ENCODE measurements at places on chromosomes 3 and 15.

DNA sequence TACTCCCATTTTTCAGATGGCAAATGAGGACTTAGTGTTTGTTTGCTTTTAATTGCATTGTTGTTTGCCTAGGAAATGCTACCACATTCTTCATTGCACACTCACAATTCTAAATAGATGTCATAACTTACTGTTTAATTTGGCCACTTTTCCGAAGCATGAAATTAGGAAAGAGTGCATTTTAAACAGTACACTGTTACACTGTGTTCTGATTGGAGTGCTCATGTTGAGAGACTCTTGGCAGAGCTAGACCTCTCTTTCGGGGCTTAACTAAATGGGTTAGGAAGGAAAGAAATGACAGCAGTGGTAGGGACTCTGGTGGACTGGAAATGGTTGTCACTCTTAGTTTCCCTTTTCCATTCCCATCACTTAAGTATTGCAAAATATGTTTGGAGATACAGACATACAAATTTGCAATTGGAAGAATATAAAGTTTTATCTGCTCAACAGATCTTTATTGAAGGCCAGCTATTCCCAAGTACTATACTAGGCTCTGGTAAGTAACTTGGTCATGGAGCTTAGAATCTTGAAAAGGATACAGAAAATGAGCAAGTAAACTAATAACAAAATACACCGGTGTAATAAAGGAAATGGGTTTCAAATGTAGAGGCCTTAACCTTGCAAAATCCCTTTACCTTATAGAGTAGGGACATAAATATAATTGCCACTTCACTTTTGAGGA lies 90.2 kb downstream of the DCUN1D1 start:
- ATAC-seq: no peak

- no peak for ATAC-seq
Measured at GRCh38 chr3:46497556-46498265, at the start of gene RTP3. TSS of gene RTP3 (plus strand) at chr3:46497976. CDS start at chr3:46498063, 87 bp downstream.

DNA sequence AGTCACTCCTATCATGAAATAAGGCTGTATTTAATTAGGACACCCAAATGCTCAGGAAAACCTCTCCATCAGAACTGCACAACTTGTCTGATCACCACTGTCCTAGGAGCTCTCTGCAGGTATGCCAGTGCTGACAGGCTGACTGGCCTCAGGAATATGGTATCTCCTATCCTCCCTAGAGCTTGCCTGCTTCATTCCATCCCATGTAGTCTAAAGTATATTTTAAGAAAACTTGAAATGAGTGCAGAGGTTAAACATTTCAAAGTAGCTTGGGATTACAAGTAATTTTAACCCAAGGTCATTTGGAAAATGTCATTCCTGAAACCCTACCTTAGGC lies 23.7 kb downstream of the FILIP1L start:
- ATAC-seq: no peak

- ATAC-seq: no peak
Measured at GRCh38 chr15:63446255-63446654, 58.1 kb upstream of the USP3 start.

DNA sequence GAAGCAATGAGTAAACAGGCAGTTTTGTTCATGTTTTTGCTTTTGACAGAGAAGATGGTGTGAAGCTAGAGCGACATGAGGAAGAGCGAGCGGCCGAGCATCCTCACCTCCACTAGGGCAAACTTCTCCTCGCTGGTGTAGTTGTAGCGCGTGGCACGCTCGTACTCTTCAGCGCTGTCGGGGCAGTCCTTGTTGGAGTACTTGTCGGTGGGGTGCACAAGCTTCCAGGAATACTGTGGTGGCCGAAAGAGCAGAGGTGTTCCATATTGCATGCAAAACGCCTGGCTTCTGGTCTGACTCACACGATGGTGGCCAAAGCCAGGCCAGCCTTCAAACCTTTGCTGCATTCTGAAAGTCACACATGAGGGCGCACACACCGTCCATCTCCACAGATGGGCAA lies 54.3 kb downstream of the CYFIP1 start:
- ATAC-seq: no peak

DNA sequence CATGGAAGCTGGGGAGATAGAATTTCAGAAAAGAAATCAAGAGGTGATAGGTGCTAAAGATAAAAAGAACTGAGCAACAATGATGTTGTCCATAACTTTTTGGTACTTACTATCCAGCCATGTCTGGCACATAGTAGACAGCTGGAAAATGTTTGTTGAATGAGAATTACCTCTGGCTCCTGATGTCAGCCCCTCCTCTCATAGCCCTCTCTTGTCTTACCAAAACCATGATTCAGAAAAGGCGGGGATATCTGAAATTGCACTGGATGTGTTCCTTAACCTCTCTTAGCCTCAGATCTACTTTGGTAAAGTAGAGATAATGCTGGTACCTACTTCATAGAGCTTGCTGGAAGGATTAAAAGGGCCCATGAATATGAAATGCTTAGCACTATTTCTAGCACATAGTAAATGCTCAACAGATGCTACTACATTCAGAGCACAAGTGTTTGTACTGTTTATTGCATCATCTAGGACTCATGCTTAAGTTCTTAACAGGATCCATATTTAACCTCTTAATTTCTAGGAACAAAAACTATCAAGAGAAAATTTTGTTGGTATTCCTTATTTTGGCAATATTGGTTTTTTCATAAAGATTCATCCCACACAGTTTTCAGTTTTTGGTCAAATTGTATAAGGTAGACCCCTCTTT lies 780.9 kb upstream of the LMCD1 start:
- ATAC-seq: no peak

DNA sequence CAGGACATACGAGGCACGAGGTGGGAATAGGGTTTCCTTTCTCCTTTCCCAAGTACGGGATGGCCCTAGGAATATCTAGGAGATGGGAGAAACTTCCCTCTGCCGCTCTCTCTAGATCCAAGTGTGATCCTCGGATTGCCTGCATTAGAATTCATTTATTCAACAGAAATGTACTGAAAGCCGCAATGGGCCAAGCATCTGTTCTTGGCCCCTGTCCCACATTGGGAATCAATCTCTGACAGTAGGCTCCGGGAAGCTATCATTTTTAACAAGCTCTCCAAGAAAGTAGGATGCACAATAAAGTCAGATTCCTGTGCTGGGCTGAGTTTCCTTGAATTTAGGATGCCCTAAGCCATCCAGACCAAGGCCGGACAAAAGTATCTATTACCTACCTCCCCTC lies 37.2 kb upstream of the CA12 start:
- ATAC-seq: no peak

DNA sequence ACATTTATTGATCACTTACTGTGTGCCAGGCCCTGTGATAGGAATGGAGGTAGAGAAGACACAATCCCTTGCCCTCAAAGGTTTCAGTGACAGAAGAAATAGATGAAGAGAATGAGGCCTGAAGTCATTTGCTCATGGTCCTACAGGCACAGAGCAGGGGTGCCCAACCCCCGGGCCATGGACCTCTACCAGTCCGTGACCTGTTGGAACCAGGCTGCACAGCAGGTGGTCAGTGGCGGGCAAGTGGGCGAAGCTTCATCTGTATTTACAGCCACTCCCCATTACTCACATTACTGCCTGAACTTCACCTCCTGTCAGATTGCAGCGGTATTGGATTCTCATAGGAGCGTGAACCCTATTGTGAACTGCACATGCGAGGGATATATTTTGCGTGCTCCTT lies 480.3 kb downstream of the LPP start:
- no peak for ATAC-seq

GRCh38 chr15:48941904-48942303 lies 21.8 kb downstream of the SHC4 start:
- no peak for ATAC-seq

DNA sequence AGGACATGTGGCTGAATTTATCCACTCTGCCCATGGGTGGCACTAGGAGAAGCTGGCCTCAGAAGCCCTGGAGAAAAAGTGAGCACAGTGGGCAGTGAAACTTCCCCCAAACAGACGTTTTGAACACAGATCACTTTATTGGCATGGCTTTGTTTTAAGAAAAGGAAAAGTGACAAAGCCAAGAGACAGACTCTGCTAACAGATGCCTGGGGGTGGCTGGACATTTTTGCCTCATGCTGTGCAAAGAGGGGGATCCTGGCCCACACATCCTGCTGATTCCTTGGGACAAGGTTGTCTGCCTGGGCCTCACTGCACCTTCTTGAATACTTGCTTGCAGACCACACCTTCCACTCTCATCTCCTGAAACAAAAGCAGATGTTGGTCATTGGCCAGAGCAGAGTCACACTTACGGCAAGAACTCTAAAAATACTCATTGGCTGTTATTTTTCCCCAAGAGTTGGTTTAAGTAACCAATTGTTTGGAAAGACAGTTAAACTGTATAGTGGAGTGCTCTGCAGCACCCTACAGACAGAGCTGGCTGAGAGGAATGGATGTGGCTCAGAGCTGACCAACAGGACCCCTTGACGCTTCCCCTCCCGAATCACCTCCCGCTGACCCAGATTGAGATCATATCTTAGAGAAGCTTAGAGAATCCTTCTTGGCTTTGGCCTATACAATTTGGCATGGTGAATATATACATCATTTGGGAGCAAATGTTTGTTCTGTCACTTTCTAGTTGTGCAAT lies 22.0 kb downstream of the RBP1 start:
- ATAC-seq: no peak

DNA sequence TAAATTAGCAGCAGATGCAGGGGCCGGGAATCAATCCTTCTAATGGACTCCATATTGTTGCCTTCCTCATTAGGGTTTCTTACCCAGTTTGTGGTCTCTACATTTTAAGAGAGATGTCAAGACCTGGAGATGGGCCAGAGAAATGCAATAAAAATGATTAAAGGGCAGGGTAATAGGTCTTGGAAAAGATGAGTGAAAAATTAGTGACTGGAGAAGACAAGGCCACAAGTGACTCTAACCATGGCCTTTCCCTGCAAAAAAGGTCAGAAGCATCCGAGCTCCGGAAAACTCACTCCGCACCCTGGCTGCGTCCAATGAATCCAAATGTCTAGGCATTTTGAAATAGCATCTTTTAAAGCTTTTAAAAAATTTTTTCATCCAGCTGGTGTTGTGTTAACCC lies 152.8 kb downstream of the ARRDC4 start:
- no peak for ATAC-seq

GRCh38 chr3:113573728-113574127 lies 41.4 kb downstream of the SIDT1 start:
- ATAC-seq: no peak

GRCh38 chr3:133927540-133928066 lies 31.9 kb upstream of the RAB6B start:
- peak; percentile 83 for ATAC-seq

DNA sequence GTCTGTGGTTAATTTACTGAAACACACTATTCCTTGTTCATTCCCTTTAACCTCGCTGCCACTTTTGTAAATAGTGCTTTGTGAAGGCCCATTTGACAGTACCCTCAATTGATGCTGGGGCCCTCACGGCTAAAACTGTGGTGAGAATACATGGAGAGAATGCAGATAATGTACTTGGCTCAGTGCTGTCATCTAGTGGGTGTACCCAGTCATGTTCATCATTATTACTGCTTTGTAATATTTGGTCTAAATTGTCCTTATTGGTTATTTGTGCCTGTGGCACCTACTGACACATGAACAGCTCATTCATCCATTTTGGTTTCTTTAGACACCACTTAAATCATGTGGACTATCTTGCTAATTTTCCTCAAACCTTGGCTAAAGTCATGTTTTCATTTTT lies 543.6 kb downstream of the EDEM1 start:
- no peak for ATAC-seq

DNA sequence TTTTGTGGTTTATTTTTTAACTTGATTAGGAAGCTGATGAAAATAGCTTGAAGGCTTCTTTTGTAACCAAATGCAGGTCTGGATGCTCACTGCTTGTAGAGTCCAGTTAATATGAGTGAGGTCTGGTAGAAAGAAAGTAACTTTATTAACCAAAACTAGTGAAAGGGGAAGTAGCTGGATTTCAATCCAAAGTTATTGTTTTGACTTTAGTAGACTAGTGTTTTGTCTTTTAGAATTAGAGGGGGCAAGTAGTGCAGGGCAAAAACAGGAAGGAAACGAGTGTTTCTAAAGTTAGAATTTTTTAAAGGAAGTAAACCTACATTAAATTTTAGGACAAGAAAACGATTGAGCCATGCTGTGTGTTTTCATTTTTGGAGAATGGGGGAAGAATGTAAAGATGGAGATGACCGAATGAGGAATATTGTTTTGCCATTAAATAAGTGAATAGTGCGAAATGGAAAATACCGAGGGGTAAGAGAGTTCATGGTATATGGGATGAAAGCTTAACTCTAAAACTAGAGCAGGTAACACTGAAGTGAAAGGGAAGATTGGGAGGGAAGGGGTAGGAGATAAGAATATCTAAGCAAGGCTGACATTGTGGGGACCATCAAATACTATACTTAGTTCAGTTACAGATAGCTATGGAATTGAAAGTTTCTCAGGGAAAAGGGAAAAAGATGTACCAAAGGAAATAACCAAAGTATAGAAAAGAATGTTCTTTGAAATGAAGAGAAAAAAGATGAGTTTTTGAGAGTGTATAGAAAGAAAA lies 40.0 kb downstream of the USP3 start:
- ATAC-seq: no peak

GRCh38 chr15:51849860-51850259 lies 20.4 kb downstream of the TMOD3 start:
- no peak for ATAC-seq

- ATAC-seq: no peak
Measured at GRCh38 chr15:33581032-33581431, 270.3 kb downstream of the RYR3 start.

- ATAC-seq: no peak
Measured at GRCh38 chr3:47520756-47521155, 7.2 kb upstream of the ELP6 start.

- no peak for ATAC-seq
Measured at GRCh38 chr3:86774082-86774691, 216.8 kb downstream of the VGLL3 start.

- ATAC-seq: no peak
Measured at GRCh38 chr3:106811376-106811775, 565.9 kb upstream of the CCDC54 start.

DNA sequence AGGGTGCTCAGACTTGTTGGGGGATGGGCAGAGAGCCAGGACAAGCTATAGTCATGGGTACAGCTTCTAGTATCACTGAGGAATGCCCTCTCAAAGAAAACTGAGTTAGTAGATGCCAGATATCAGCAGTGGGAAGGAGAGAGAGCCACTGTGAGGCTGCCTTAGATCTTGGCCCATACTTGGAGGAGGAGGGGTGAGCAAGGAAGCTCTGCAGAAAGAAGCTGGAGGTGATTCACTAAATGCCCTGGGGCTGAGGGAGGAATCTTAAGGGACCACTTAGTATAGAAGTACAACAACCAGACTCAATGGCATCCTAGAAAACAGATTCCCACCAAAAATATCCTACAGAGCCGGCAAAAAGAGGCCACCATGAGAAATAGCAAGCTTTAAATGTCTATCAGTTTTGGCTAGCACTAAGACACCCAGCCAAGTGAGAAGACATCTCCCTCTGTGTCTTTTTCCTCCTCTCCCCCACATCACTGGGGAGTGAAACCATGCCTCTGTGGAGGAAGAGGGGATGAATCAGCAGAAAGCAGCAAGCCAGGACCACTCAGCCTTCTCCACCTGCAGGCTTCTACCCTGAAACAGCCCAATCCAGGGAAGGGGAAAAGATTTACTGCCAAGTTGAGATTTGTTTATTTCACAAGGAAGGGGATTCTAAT lies 282.5 kb upstream of the STT3B start:
- ATAC-seq: no peak
